ENCODE measurements at places on chromosomes 5 and 9.

DNA sequence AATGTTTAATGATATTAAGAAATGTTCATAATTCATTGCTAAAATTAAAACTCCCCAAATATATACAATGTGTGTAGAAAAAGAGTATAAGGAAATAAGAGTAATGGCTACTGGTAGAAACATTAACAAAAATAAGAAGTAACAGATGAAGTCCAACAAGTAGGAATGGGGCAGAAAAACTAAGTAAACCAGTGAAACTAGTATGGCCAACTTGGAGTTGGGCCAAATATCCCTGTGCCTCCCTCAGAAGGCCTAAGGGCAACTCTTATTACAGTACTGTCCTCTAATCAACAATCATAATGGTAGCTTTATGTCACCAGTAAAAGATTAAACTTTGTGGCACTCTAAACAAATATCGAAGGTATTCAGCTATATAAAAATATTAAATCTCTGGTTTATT is 93.5 kb downstream of the SSBP2 start:
- no peak for DNase-seq

DNA sequence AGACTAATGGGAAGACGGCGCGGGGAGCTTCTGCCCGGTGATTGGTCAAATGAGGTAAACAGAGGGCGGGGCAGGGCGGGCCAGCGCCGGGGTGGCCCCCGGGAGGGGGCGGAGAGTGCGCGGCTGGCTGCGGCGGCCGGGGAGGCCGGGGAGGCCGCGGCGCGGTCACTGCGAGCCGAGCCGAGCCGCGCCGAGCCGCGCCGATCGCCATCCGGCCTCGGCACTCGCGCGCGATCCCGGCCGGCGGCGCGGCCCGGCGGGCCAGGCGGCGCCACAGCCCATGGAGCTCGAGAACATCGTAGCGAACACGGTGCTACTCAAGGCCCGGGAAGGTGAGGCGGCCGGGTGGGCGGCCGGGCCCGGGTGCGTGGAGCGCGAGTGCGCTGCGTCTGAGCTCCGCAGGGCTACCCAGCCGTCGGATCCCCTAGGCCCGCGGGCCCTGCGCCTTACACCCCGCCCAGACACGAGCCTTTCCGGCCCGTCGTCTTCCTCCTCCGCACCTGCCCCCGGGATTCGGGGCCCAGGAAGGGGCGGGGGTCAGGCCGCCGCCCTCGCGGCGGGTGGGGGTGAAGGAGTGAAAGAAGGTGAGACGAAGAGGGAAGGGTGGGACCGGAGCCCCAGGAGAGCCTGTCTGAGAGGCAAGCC is at the start of gene GRK6:
GRK6 (plus strand) TSS at position 111 of the 645 bp plus-strand sequence; CDS start at position 281, 170 bp downstream.
- no peak for DNase-seq

- no peak for DNase-seq
Measured at GRCh38 chr5:81314581-81314980, 13.2 kb downstream of the ZCCHC9 start.

DNA sequence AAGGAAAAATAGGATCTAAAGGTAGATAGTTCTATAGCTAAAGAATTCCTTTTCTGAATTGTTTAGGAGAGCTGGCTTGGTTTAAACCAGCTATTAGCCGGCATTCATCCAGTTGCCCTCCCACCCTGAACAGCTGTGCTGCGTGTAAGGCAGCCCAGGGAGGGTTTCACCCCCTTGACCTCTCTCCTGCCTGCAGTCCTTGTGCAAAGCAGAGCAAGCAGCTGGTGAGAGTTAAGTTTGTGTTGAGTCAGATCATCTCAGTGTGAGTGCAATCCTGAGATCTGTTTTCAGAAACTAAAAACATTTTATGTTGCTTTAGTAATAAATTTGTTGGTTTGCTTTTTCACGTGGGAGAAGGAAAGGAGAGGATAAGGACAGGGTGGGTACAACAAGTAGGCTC is 13.0 kb downstream of the SLC25A25 start:
- no peak for DNase-seq

DNA sequence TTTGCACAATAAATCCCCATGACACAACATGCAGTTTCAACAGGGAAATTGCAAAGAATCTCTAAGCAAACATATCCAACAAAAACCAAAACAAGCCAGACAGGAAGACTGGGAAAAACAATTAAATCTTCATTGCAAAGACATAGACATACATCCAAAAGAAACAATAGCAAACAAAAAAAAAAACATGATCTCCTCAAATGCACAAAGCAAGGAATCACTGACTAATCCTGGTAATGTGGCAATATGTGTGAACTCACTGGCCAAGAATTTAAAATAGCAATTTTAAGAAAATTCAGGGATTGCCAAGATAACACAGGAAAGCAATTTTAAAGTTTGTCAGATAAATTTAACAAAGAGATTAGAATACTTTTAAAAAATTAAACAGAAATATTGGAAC is 520.1 kb upstream of the SMC2 start:
- DNase-seq = no peak

DNA sequence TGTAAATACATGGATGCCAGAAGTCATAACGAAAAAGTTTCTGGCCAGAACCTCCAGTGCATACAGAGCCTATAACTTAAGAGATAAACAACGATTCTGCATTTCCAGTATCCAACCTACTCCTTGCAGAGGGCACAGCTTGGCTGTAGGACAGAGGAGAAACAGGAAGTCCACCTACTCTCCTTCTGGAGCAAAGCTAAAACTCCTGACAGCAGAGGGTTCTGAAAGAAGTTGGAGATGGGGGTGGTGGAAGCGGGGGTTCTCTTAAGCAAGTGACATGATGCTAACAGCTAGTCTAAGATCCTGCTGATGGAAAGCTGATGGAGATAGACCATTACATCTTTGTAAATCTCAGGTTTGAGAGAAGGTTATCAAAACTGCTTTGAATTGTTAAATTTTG is 35.5 kb upstream of the CTNNAL1 start:
- no peak for DNase-seq

GRCh38 chr5:75588666-75589065 is 22.6 kb upstream of the ANKDD1B start:
- no peak for DNase-seq

DNA sequence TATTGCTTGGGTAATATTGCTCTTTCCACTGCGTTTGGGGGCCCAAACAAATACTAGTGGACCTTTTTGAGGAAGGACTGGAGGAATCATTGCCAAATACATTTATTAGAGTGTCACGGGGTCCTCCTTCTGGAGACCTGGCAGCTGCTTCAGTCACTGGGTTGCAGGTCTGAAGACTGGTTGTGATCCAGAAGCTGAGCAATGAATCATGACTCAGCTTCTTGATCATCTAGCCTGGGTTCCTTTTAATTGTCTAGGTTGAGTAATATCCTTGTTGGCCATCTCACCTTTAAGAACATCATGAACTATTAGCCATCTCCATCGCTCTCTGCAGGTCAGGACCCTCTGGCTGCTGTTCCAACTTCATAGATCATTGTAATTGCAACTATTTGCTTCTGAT is 15.4 kb upstream of the UBAP1 start:
- no peak for DNase-seq

DNA sequence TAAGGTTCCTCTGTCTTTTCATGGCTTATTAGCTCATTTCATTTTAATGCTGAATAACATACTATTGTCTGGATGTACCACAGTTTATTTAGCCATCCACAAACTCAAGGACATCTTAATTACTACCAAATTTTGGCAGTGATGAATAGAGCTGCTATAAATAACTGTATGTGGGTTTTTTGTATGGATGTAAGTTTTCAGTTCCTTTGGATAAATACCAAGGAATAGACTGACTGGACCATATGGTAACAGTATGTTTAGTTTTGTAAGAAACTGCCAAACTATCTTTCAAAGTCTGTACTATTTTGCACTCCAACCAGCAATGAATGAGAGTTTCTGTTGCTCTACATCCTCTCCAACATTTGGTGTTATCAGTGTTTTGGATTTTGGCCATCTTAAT is 38.7 kb downstream of the SCAMP1 start:
- DNase-seq = no peak

DNA sequence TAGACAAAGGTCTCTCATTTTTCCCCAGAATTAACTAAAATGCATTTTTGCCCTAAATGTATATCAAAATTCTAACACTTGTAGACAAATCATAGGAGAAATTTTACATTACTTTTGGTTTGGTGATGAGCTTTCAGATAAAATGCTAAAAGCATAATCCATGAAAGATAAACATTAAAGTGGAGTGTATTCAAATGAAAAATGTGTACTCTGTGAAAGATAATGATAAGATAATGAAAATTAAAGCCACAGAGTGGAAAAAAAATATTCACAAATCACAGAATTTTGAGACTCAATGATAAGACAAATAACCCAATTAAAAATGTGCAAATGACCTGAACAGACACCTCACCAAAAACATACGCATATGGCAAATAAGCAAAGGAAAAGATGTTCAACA is 176.9 kb upstream of the ADAMTS16 start:
- DNase-seq = no peak

- DNase-seq = no peak
Measured at GRCh38 chr5:10505517-10506095, 58.3 kb upstream of the ANKRD33B start.

GRCh38 chr5:142674531-142675469 is 11.1 kb downstream of the FGF1 start:
- DNase-seq = no peak

DNA sequence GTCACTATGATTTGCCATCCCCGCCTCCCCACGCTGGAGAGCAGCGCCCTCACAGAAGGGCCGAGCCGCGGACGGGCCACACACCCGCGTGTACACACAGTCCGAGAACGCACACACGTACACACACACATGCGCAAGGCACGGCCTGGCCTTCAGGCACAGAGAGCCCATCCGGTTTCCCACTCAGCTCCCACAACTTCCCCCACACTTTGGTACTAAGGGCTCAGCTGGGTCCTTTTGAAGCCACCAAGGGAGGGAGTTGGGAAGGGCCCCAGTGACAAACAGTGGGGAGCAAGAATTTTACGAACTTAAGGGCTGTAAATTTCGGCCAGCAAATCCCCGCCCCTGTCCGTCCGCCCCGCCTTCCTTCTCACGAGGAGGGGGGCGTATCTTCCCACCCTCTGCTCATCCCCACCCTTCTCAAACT is 133.3 kb upstream of the HAND1 start:
- DNase-seq = no peak

- DNase-seq = peak; percentile 70
Measured at GRCh38 chr5:141223112-141223783, at the start of gene PCDHB14. PCDHB14 (plus strand) TSS chr5:141223343; CDS start chr5:141223506, 163 bp downstream.

All from H9 (cell line).